GM12865 (cell line): ENCODE measurements at places on chromosomes 3 and 15.

DNA sequence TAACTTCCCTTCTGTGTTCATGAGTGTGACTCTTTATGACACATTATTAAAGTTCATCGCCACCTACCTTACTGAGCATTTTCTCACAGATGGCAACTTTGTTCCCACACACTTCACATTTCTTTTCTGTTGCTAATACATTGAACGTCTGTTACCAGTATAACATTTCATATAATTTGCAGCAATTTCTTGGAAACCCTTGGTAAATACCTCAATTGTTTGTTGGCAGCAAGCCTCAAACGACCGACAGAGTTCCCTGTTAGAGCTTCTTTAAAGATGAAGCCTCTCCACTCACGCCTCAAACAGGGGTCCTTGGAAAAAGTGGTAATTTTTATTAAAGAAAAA is 3.2 kb upstream of the CHSY1 start:
- no peak for DNase-seq

- DNase-seq = no peak
These were observed 108.9 kb downstream of the LRTM1 start for GRCh38 chr3:54818942-54819341.

DNA sequence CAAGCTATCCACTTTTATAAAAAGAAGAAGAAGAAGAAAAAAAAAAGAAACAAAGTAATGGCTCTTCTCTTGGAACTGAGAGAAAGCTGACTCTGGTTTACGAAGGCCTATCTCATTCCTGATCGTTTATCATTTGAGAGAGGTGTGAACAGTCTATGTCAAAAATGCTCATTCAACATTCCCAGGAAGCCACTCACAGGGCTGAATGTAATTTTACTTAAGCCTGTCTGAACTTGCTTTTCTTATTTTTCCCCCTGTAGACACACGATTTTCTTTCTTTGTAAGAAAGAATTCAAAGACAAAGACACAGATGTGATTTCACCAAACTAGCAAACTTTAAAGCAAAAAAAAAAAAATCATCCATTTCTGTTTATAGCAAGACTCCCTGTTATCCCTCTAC is 805.8 kb downstream of the FHIT start:
- DNase-seq = no peak

DNA sequence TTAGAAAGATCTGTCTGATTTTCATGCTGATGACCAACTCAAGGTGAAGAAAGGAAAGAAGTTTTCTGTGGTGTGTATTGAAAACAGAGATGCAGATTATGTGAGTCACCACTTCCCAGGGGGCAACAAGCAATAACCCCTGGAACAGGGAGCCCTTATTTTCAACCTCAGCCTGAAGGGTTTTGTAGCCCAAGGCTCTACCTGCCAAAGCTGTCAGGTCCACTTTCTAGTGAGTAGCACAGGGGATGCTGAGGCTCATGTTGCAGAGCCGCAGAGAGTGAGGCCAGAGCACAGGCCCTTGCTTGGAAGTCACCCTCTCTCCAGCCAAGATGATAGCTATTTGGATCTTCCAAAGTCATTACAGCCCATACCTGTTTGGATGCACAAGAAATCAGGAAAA is 152.2 kb upstream of the SLC24A5 start:
- DNase-seq = no peak

GRCh38 chr3:96958856-96959255 is 144.5 kb downstream of the EPHA6 start:
- DNase-seq = no peak

DNA sequence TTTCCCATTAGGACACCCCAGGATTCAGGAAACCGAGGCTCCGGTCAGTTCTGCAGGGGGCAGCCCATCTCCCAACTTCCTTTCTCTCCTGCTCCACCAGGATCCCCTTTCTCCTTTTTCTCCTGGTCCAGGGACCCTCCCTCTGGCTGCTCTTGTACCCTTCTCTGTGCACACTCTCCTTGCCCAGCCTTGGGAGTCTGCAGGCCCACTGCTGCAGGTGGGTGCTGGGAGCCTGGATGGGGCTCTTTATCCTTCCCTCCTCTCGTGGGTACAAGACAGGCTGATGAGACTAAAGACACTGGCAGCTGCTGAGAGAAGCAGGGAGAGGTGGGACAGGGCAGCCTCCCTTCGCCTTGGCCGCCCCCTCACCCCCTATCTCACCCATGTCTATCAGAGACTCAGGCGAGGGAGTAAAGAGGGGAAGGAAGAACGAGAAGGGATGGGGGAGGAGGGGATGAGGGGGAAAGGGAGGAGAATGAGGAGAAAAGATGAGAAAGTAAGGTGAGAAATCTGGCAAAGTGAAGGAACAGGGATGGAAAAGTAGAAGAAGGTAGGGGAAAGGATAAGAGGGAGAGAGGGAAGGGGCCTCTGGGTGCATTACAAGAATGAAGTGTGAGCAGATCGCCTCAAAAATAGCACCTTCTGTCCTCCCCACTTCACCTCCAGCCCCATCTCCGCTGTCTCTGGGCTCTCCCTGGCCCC is 45.2 kb downstream of the ITGA11 start:
- DNase-seq = no peak

GRCh38 chr15:28974142-28974541 is 88.4 kb downstream of the APBA2 start:
- no peak for DNase-seq

GRCh38 chr3:105763659-105764036 is 105.2 kb downstream of the CBLB start:
- no peak for DNase-seq

DNA sequence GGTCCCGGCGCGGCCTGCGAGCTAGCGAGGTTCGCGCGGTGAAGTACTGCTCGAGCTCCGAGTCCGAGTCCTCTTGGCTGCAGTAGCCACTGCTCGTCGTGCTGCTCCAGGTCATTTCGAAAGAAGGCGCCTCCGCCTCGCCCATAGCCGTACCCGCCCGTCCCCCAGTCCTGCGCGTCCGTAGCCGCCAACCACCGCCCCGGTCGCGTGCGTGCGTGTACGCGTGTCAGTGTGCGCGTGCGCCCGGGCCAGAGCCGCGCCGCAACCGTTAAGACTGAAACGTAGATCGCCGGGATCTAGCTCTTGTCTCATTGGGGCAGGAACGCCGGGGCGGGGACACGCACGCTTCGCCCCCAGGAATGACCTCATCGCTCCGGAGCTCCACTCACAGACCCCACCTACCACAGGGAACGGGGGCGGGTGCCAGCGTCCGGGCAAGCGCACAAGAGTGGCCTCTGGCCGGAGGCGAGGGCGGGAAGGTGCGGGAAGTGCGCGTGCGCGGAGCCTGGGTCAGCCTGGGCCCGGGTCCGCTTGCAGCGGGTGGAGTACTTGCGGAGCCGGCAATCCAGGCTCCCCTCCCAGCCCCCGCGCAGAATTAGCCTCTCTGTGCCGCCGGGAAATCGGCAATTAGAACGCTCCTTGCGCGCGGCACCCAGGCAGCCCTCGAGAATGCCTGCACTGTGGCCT is 3.3 kb downstream of the RASSF1 start:
- peak; percentile 100 for DNase-seq

GRCh38 chr3:128616516-128617269 is 33.9 kb downstream of the RPN1 start:
- DNase-seq = no peak

- DNase-seq = no peak
These were observed 80.3 kb upstream of the IGSF10 start for GRCh38 chr3:151541178-151541577.

- DNase-seq = no peak
These were observed 30.5 kb upstream of the IQCF2 start for GRCh38 chr3:51830836-51831385.

DNA sequence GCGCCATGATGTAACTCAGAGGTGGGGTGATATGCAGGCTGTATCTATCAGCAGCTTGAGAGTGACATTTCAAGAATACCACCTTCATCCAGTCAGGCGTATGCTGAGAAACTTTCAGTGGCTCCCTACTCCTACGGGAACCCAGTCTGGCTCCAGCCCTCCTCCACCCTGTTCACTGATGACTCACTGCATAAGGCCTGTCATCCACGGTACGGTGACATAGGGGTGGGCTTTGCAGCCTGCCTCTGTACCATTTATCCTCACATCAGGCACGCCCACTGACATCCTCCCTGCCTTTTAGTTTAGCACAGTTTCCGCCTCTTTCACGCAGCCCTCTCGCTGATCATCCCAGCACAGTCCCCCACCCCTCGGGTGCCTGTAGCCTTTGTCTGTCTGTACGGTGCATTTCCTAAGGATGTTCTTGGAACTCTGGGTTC is 11.7 kb downstream of the PXYLP1 start:
- no peak for DNase-seq

- DNase-seq = no peak
These were observed 129.9 kb downstream of the RORA start for GRCh38 chr15:61099020-61099810.

- no peak for DNase-seq
These were observed 22.3 kb downstream of the TM6SF1 start for GRCh38 chr15:83129791-83130190.

DNA sequence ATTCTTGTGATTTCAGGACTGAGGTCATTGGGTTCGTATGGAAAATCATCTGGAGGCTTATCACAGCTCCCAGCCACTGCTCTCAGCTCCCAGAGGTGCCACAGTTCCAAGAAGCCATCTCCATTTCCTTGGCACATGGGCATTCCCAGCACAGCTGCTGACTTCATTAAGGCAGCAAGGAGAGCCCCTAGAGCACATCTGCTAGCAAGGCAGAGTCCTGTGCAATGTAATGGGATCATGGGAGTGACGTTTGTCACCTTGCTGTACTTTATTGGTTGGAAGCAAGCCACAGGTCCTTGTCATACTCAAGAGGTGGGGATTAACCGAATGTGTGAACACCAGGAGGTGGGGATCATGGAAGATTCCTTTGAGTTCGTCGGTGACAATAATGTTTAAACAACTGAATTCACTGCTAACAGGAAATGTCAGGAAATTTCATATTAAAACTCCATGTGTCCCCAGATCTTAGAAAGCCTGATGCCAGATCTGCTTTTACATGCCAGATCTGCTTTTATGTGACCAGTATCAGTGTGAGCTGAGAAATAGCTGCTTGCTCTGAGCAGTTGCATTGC is 148.8 kb downstream of the GABRG3 start:
- no peak for DNase-seq

- DNase-seq = no peak
These were observed 3.6 kb upstream of the MKRN3 start for GRCh38 chr15:23561914-23562313.

- DNase-seq = no peak
These were observed 55.1 kb downstream of the RBMS3 start for GRCh38 chr3:29335943-29336342.

GRCh38 chr15:63156755-63157117 is 541 bp downstream of the RPS27L start:
- DNase-seq = peak; percentile 58

DNA sequence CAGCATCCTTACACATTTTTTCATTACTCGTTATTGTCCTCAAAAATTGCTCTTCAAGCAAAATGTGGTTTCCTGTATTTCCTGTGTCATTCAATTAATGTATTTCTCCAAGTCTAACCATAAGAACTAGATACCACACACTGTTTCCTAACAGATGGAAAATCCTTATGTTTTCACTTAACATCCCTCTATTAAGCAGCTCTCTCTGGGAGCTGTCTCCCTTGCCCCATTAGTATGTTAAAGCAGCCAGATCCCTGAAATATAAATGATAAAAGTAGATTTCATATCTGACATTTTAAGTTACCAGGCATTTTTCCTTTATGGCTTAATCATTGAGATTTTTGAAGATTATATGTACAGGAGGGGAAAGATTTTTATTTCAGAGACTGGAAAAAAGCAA is 15.9 kb downstream of the PFN2 start:
- DNase-seq = no peak

DNA sequence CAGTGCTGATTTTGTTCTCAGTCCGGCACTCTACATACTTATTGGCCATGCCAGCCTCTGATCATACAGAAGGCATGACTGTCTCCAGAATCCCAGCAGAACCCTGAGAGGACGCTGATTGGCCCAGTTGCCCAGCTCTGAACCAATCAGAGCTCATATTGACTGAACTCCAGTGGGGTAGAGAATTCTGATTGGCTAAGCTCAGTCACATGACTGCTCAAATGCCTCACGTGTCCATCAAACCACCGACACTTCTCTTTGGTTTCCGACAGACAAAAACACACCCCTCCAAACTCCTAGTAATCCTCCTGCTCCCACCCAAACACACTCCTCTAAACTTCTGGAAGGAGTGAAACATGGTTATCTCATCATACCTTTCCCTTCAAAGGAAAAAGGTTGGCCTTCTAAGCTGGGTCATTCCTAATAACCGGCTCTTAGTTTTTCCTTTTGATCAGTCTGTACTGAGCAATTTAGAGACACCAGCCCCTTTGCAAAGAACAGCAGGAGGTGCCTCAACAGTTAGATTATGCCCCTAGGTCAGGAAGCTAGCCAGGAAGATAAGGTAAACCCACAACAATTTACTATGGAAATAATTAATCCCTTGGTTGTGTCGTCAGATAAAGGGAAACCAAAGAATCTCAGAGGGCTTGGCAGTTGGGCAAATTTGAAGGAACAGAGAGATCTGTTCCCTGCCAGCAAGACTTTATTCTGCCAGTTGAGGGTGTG is 187.8 kb downstream of the TLE3 start:
- DNase-seq = no peak

DNA sequence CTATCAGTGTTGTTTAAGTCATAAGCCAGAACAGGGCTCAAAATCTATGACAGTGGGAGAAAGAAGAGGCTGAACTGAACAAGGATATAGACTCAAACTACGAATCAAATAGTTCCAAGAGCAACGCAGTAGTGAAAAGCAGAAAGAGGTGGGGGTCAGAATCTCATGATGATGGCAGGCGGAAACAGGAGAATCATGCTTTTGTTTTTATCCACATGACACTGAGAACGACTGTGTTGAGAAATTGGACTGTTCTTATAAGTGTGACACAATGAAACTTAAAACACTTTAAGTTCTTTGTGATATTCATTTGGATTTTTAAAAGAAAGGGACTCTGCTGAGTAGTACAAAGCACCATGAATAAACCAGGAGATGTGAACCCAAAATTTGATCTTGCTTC is 309.4 kb downstream of the ULK4 start:
- no peak for DNase-seq

DNA sequence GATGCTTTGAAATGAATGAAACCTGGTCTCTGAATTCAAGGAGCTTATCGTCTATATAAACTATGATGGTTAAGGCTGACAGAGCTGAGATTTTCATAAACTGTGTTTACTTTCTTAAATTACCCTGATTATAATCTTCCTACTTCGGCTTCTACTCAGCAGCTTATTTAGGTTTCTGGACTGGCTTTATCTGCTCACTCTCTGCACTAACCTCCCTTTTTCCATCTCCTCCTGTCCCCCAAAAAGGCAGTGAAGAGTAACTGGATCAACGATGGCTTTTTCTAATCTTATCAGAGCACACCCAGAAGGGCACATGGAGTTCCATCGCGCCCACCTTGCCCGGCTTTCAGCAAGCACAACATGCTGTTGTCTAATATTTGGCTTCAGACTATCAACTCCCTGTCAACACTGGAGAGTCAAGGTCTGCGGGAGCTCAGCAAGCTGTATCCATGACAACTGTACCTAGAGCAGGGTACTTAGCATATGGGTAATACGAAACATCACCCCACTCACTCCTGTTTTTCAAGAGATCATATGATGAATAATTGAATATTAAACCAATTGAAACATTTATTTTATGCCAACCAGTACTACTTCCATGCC is 417.3 kb downstream of the GABRB3 start:
- no peak for DNase-seq
